Thymus (tissue), 14 donors: ENCODE measurements at places on chromosomes 11 and 22. TPM values are rescaled to one million over a fixed set of nuclear protein-coding genes. Genes with fewer than 3 reads are reported as not detected.

DNA sequence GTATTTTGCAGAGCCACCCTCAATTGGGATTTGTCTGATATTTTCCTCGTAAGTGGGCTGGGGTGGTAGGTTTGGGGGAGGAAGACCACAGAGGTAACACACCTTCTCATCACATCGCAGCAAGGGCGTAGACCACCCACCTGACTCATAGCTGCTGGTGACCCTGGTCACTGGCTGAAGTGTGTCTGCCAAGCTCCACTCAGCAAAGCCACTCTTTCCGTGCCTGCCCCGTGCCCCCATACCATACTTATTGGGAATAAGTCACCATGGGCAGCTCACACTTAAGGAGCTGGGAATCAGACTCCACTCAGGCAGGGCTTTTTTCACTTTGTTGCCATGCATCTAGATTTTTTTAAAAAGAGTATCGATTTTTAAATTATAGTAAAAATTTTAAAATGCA, 111.6 kb downstream of the PHF21B start:
- H3K27ac ChIP-seq = no peak overlapping the region
- DNase-seq = no peak
- no peak overlapping the region for H3K4me3 ChIP-seq
- H3K4me1 ChIP-seq = no peaks in the 10 kb centered on the region
- H3K27me3 ChIP-seq = no peaks in the 10 kb centered on the region
- no peaks in the 10 kb centered on the region for H3K36me3 ChIP-seq

DNA sequence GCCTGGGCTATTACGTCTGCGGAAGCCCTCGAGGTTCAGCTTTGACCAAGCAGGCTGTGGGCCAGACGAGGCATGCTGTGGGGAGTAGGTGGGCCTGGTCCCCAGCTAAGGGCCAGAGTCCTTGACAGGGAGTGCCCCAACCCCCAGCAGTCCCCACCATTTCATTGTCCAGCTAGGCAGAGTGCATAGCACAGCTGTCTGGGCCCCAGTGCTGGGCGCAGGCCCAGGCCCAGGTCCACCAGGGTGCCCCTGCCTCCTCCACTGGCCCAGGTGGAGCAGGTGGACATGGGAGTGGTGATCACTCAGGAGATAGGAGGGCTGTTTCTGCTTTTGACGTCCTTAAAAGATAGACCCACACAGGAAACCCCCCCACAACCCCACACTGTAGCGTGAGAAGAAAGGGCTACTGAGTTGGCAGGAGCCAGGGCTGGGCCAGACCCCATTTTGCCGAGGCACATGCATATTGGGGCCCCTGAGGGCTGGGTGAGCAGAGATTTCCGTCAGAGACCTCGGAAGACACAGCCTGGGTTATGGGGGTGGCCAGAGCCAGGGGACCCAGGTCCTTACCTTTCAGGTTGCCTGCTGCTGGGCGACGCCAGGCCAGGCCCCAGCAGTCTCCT, 11.7 kb upstream of the SUSD2 start:
- H3K36me3 ChIP-seq = peaks cover 90% of the 10 kb centered on the region
- no peak overlapping the region for H3K4me3 ChIP-seq
- peaks cover 8% of the 10 kb centered on the region for H3K4me1 ChIP-seq
- no peak for DNase-seq
- H3K27me3 ChIP-seq = no peaks in the 10 kb centered on the region

GRCh38 chr11:46912526-46913150, 5.7 kb downstream of the LRP4 start:
- peaks cover 31% of the 10 kb centered on the region for H3K27me3 ChIP-seq
- H3K4me1 ChIP-seq = peaks cover 8% of the 10 kb centered on the region
- H3K4me3 ChIP-seq = no peak overlapping the region
- no peak for DNase-seq
- H3K27ac ChIP-seq = peak overlapping the region; percentile 26

The C11orf21 gene
- 2.4 TPM for total RNA-seq

DNA sequence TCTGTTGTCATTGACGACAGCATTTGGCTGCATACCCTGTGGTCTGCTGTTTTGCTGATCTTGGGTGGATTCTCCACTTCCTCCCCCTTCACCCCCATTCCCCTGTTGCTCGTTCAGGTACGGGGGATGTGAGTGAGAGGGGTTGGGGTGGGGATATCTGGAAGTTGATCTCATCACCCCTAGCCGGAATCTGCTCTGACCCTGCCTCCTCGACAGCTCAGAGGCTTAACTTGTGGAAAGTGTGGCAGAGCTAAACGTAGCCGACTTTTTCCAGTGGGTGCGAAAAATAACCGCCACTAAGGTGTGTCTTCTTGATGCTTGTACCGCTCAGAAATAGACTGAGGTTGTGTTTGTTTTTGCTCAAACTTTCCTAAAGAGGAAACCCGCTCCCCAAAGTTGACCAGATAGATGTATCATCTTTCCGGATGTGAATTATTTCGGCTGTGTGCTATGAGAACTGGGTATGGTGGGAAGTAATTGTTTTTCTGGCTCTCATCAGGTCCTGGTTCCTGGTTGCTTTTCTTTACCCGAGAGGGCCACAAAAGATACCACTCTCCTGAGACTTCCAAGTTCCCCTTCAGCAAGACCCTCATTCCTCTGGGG, 6.6 kb downstream of the ZBTB16 start:
- peaks cover 8% of the 10 kb centered on the region for H3K36me3 ChIP-seq
- H3K27ac ChIP-seq = no peak overlapping the region
- no peak for DNase-seq
- H3K4me1 ChIP-seq = no peaks in the 10 kb centered on the region

- DNase-seq = no peak
- no peaks in the 10 kb centered on the region for H3K4me1 ChIP-seq
- no peak overlapping the region for H3K4me3 ChIP-seq
- H3K27ac ChIP-seq = no peak overlapping the region
- H3K36me3 ChIP-seq = no peaks in the 10 kb centered on the region
Observed at GRCh38 chr11:134475951-134476350, 63.9 kb upstream of the B3GAT1 start.

The SCGB1A1 gene
- total RNA-seq = 1.5 TPM

- H3K27ac ChIP-seq = peak within 1 kb of the TSS; percentile 94
- peaks cover 19% of the 10 kb centered on the region for H3K4me1 ChIP-seq
- no peaks in the 10 kb centered on the region for H3K36me3 ChIP-seq
- no peaks in the 10 kb centered on the region for H3K27me3 ChIP-seq
- DNase-seq = peak; percentile 92
Observed at GRCh38 chr22:17084554-17085276, at the start of gene IL17RA. Gene IL17RA, plus strand, starts transcription at chr22:17085000. Its CDS starts 92 bp downstream, at chr22:17085092.

DNA sequence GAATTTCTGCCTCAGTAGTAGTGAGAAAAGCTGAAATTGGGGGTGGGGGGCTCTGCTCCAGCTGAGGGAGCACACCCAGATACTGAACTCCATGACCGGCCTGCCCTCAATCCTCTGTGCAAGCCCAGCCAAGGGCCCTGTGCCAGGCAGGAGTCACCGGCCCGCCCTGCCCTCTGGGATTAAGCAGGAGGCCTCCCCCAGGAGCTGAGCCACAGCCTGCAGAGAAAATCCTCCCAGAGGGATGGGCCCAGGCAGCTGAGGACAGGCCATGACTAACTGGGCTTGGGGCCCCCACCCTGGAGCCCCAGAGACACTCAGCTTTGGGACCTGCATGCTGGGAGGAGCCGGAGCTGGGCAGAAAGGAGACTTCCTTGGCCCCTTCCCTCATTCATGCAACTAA, 48.8 kb downstream of the MN1 start:
- H3K36me3 ChIP-seq = no peaks in the 10 kb centered on the region
- no peak overlapping the region for H3K27ac ChIP-seq
- no peak for DNase-seq
- peaks cover 30% of the 10 kb centered on the region for H3K4me1 ChIP-seq
- H3K27me3 ChIP-seq = no peaks in the 10 kb centered on the region

- H3K27ac ChIP-seq = peak overlapping the region; percentile 88
- peaks cover 10% of the 10 kb centered on the region for H3K4me1 ChIP-seq
- peak overlapping the region; percentile 72 for H3K4me3 ChIP-seq
- H3K36me3 ChIP-seq = peaks cover 9% of the 10 kb centered on the region
- H3K27me3 ChIP-seq = no peaks in the 10 kb centered on the region
- no peak for DNase-seq
Observed at GRCh38 chr11:65262381-65262680, 569 bp downstream of the POLA2 start.

- no peak overlapping the region for H3K4me3 ChIP-seq
- H3K36me3 ChIP-seq = no peaks in the 10 kb centered on the region
- no peak for DNase-seq
- no peak overlapping the region for H3K27ac ChIP-seq
Observed at GRCh38 chr22:27456696-27457503, 344.7 kb downstream of the MN1 start.

GRCh38 chr11:45918962-45919675, 1.4 kb upstream of the PEX16 start:
- no peak overlapping the region for H3K27ac ChIP-seq
- H3K27me3 ChIP-seq = peaks cover 33% of the 10 kb centered on the region
- H3K4me3 ChIP-seq = peak overlapping the region; percentile 83
- no peak for DNase-seq

DNA sequence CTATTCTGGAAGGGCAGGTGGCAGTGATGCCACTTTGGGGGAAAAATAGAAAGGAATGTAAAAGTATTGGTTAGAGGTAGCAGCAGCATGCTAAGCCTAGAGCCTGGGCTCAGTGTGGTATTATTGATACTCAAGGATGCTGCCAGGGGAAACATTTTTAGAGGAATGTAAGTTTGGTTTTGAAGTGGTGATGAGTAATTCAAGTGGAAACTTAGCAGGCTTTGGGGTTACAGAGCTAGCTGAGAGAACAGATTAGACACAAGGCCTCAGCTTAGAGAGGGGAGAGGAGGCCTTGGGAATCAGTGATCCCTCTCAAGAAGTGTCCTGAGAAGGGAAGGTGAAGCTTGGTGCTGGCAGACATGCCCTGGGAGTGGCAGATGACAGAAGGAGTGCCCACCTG, 32.9 kb upstream of the DDI1 start:
- H3K4me1 ChIP-seq = no peaks in the 10 kb centered on the region
- H3K27me3 ChIP-seq = no peaks in the 10 kb centered on the region
- DNase-seq = no peak
- no peak overlapping the region for H3K27ac ChIP-seq
- H3K4me3 ChIP-seq = no peak overlapping the region

The CD248 gene
- total RNA-seq = 3.0 TPM

The CD3E gene
- total RNA-seq = 203 TPM

GRCh38 chr11:76694664-76695063, 24.1 kb upstream of the LRRC32 start:
- no peak for DNase-seq
- no peak overlapping the region for H3K4me3 ChIP-seq
- H3K27ac ChIP-seq = no peak overlapping the region
- no peaks in the 10 kb centered on the region for H3K36me3 ChIP-seq

- DNase-seq = no peak
- no peaks in the 10 kb centered on the region for H3K27me3 ChIP-seq
- H3K4me1 ChIP-seq = no peaks in the 10 kb centered on the region
- no peak overlapping the region for H3K27ac ChIP-seq
Observed at GRCh38 chr11:37072538-37073055, 474.6 kb upstream of the RAG2 start.

DNA sequence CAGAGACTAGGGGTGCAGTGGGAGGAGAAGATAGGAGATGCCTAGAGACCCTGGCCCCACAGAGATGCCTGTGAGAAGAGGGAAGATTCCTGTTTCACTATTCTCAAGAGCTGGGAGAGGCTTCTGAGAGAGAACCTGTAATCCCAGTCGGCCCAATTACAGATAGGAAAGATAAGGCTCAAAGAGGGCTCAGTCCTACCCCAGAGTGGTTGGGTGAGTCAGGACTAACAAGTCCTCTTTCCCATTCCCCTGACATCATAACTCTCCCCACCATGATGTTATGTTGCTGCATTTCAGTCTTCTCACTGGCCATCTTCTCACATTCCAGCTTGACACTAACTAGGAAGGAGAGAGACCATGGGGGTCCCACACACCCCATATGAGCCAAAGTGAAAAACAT, 17.9 kb downstream of the ARHGEF12 start:
- H3K27ac ChIP-seq = no peak overlapping the region
- no peaks in the 10 kb centered on the region for H3K4me1 ChIP-seq
- no peaks in the 10 kb centered on the region for H3K36me3 ChIP-seq

The SYT8 gene
- 0.71 TPM for total RNA-seq

DNA sequence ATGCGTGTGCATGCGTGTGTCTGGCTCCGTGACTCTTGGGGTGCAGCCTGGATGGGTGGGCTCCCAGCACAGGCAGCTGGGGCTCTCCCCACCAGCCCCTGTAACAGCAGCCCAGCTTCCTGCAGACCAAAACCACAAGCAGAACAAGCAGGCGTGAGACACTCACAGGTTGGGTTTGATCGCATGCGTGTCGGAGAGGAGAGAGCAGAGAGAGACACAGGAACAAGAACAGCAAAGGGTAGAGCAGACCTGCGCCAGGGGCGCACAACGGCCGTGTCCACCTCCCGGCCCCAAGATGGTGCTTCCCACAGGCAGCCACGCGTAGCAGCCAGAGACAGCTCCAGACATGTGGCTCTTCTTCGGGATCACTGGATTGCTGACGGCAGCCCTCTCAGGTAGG, at the start of gene CD6:
TSS of gene CD6 (plus strand) at position 161 of the 400 bp plus-strand sequence. CDS start at position 347, 186 bp downstream.
- peaks cover 50% of the 10 kb centered on the region for H3K4me1 ChIP-seq
- peak within 1 kb of the TSS; percentile 74 for H3K4me3 ChIP-seq
- peak within 1 kb of the TSS; percentile 85 for H3K27ac ChIP-seq
- no peaks in the 10 kb centered on the region for H3K27me3 ChIP-seq
- H3K36me3 ChIP-seq = peaks cover 3% of the 10 kb centered on the region
- DNase-seq = no peak

The FOXR1 gene
- 0.19 TPM for total RNA-seq

The MFRP gene
- total RNA-seq = not detected

The MS4A6E gene
- 0.57 TPM for total RNA-seq

The PATL1 gene
- 6.0 TPM for total RNA-seq

DNA sequence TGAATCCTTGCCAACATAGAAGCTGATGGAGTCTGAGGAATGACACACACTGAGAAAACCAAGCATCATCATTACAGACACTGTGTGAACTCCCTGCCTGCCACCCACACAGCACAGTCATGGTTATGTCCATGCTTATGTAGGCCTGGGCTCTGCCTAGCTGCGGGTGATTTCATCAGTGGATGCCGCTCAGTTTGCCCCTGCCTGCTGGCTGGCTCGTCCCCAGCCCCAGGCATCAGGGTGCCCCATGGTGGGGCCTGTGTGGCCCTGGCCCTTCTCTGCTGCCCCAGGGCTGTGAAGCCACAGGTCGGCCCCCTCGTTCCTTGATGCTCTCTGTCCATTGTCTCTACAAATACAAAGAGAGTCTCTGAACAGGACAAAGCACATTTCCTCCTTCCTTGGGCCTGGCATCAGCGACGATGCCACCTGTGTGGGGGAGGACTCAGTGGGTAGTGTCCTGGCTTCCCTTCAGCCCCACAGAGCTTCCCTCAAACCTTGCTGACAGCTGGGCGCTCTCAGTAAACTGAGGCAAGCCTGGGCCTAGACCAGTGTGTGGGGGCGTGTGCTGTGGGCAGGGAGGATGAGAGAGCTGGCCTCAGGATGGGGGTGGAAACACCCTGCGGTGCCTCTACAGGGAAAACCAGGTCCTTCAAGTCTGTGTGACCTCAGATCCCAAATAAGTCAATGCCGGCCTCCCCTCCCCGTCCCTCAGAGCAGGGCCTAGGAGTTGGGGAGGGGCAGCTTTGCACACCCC, 20.0 kb upstream of the TUB start:
- no peak overlapping the region for H3K4me3 ChIP-seq
- H3K4me1 ChIP-seq = no peaks in the 10 kb centered on the region
- no peak for DNase-seq
- H3K27me3 ChIP-seq = no peaks in the 10 kb centered on the region
- H3K27ac ChIP-seq = no peak overlapping the region
